Activated T-helper 1 cell treated with anti-CD3 and anti-CD28 coated beads, Interleukin-12 subunit alpha, Interleukin-12 subunit beta, Interleukin-2, Interleukin-4 antibody, amounts not matched to agents 30 ng/mL and 10 ng/mL and 1 ng/mL, durations not matched to agents 14 hours and 24 hours and 36 hours (primary cell): ENCODE measurements at places on chromosomes 3 and 15.

- H3K4me3 ChIP-seq: peak within 1 kb of the TSS; percentile 75
- H3K4me1 ChIP-seq: no peaks in the 10 kb centered on the region
- peaks cover 76% of the 10 kb centered on the region for H3K27me3 ChIP-seq
- no peak for DNase-seq
Measured at GRCh38 chr15:63041974-63042876, at the start of gene TPM1. TPM1 (plus strand) TSS chr15:63042747; CDS start chr15:63042830, 83 bp downstream.

- H3K27ac ChIP-seq: no peak overlapping the region
- no peak for DNase-seq
- no peak overlapping the region for H3K4me3 ChIP-seq
- H3K27me3 ChIP-seq: peaks cover 8% of the 10 kb centered on the region
- H3K4me1 ChIP-seq: no peaks in the 10 kb centered on the region
- H3K36me3 ChIP-seq: no peaks in the 10 kb centered on the region
Measured at GRCh38 chr3:45075821-45076625, 49.9 kb downstream of the CLEC3B start.

GRCh38 chr3:142779591-142779990 is 55.8 kb downstream of the TRPC1 start:
- no peak overlapping the region for H3K4me3 ChIP-seq
- H3K4me1 ChIP-seq: no peaks in the 10 kb centered on the region
- H3K27me3 ChIP-seq: peaks cover under 1% of the 10 kb centered on the region

GRCh38 chr15:47461652-47462141 is 255.6 kb upstream of the SEMA6D start:
- no peak overlapping the region for H3K27ac ChIP-seq
- no peak overlapping the region for H3K4me3 ChIP-seq
- no peaks in the 10 kb centered on the region for H3K4me1 ChIP-seq
- no peak for DNase-seq
- H3K27me3 ChIP-seq: no peaks in the 10 kb centered on the region
- H3K36me3 ChIP-seq: no peaks in the 10 kb centered on the region

- no peak overlapping the region for H3K27ac ChIP-seq
- H3K36me3 ChIP-seq: peaks cover 21% of the 10 kb centered on the region
- DNase-seq: no peak
- H3K27me3 ChIP-seq: no peaks in the 10 kb centered on the region
- H3K4me1 ChIP-seq: peaks cover 22% of the 10 kb centered on the region
- no peak overlapping the region for H3K4me3 ChIP-seq
Measured at GRCh38 chr3:37315669-37316068, 141.3 kb upstream of the LRRFIP2 start.

GRCh38 chr3:165159760-165160421 is 36.3 kb downstream of the SLITRK3 start:
- no peak overlapping the region for H3K27ac ChIP-seq
- DNase-seq: no peak
- no peaks in the 10 kb centered on the region for H3K27me3 ChIP-seq
- H3K4me1 ChIP-seq: no peaks in the 10 kb centered on the region

DNA sequence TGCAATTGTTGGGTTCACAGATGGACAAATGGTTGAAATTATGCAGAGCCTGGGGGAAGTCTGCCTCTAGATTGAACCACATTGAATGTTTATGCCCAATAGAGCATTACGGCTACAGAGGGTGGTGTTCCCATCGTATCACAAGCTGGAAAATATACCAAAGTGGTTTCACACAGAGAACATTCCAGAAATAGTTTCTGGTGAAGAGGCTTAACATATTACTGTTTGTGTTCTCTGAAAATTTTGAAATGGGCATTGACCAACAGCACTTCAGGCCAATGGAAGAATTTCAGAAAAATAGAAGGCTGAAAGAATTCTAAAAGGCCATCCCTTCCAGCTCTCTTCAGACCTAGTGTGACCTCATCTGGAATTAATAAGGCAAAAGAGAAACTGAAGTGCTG is 203.9 kb downstream of the NEK10 start:
- H3K36me3 ChIP-seq: no peaks in the 10 kb centered on the region
- H3K27ac ChIP-seq: no peak overlapping the region
- no peak overlapping the region for H3K4me3 ChIP-seq
- DNase-seq: no peak
- H3K27me3 ChIP-seq: no peaks in the 10 kb centered on the region
